HCEC 1CT (cell line): ENCODE measurements at places on chromosomes 16 and 17.

DNA sequence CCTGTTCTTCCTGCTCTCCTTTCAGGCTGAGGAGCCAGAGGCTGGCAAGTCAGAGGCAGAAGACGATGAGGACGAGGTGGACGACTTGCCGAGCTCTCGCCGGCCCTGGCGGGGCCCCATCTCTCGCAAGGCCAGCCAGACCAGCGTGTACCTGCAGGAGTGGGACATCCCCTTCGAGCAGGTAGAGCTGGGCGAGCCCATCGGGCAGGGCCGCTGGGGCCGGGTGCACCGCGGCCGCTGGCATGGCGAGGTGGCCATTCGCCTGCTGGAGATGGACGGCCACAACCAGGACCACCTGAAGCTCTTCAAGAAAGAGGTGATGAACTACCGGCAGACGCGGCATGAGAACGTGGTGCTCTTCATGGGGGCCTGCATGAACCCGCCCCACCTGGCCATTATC, 25.6 kb upstream of the LGALS9 start:
- DNase-seq: no peak

- no peak for DNase-seq
Measured at GRCh38 chr17:16378636-16379282, 2.1 kb upstream of the UBB start.

DNA sequence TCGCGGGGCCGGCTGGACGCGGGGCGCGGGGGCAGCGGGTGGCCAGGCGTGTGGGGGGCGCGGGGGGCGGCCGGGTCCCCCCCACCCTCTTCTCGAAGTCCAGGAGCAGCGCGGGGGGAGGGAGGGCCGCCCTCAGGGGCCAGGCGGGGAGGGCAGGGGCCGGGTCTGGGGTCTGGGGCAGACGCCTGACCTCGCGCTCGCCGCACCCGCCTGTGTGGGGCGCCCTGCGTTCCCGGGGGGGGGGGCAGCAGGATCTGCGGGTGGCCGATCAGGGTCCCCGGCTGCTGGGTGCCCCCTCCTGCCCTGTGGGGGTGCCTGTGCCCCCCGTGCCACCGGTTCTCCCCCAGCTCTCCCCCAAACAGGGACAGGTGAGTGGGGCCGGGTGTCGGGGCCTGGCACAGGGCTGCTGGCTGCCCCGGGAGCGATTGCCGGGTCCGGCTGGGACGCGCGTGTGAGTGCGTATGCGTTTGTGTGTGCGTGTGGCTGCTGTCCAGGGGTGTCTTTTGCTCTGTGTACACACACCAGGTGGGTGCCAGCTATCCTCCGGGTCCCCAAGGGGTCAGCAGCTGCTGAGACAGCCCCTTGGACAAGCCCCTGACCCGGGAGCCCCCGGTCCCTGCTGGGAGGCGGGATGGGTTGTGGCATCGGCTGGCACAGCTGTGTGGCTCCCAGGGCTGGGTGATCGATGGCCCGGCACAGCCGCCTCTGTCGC, 663 bp downstream of the PRR35 start:
- DNase-seq: no peak

DNA sequence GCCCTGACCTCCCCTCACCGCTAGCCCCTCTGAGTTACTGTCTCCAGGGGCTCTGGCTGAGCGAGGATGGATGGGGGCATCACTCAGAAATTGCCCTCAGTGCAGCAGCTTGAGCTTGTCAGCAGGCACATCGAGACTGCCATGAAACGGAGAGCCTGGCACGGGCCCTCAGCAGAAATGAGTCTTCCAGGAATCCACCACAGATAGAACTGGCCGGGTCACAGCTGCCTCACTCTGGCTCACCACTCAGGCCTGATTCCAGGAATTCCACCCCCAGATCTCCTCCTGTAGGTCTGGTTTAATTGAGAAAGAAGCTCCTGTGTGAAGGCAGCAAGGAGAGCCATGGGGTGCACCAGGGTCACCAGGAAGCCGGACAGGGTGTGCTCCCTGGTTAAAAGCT, 85.5 kb downstream of the GSG1L start:
- peak; percentile 9 for DNase-seq

DNA sequence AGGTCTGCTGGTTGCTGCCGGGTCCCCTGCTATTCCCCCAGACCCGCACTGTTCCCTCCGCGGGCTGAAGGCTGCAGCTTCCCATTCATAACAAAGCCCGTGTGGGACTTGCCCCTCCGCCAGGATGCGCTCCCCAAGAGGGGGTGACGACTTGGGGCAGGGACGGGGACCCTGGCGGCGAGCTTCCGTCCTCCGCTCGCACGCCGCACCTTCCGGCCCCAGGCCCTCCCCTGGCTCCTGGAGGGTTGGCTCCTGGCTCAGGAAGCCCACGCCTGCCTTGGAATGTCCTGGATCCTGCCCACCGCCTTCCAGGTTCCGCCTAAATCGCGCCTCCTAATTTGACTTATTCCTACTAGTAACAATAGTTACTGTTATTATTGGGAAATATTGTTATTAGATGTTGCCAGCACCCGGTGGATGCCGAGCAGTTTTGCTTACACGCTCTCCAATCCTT, 1.1 kb upstream of the TFAP4 start:
- peak; percentile 35 for DNase-seq

DNA sequence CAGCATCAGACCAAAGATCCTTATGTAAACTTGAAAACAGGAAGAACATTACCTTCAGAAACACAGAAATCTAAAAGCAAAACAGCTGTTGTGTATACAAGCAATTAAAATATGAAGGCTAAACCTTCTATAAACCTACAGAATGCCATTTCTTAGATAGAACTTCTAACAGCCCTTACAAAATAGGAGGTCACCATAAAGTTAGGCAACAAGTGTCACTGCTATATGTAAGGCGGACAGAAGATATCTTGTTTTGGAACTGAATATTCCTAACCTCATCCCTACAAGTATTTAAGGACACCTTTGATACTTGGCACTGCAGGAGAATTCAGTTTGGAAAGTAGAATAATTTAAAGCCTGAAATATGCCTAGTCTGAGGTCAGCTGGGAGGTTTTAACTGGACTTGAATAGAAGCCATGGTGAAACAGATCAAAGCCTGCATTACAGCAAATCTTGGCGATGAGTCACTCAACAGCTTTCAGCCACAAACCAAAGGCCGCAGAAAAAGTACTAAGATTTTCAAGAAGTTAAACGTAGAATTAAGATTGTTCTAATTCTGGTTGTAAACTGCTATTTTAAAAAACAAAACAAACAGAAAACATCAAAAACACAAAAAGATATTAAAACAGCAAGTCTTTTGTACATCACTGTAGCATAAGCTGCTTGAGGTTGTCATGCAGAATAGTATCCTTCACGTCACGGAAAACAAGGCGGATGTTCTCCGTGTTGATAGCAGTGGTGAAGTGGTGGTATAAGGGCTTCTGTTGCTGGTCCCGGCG, 42.7 kb downstream of the GNA13 start:
- DNase-seq: peak; percentile 83

GRCh38 chr16:77555791-77556190, 121.0 kb upstream of the ADAMTS18 start:
- DNase-seq: no peak

DNA sequence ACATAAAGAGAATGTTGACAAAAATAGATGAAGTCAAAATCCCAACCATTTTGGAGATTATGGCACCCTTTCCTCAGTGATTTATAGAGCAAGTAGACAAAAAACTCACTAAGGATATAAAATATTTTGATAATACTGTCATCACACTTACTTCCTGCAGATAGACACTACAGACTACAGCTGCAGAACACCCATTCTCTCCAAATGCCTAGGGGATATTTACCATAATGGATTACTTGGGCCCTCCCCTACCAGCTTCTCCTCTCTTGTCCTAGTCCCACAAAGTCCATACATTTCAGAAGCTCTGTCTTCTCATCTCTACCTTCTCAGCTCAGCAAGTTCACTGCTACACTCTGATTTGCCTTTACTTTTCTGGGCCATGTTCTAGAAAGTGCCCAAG, 37.2 kb upstream of the CCNF start:
- DNase-seq: no peak

- no peak for DNase-seq
Measured at GRCh38 chr16:9657641-9658040, 524.6 kb downstream of the GRIN2A start.

- peak; percentile 59 for DNase-seq
Measured at GRCh38 chr16:29729116-29729521, 16.7 kb downstream of the C16orf54 start.

- DNase-seq: peak; percentile 52
Measured at GRCh38 chr16:83533193-83533592, 274.6 kb upstream of the HSBP1 start.

- no peak for DNase-seq
Measured at GRCh38 chr17:7294614-7295153, at the start of gene YBX2. Gene YBX2, minus strand, starts transcription at chr17:7294639. Its CDS starts 139 bp downstream, at chr17:7294500.

DNA sequence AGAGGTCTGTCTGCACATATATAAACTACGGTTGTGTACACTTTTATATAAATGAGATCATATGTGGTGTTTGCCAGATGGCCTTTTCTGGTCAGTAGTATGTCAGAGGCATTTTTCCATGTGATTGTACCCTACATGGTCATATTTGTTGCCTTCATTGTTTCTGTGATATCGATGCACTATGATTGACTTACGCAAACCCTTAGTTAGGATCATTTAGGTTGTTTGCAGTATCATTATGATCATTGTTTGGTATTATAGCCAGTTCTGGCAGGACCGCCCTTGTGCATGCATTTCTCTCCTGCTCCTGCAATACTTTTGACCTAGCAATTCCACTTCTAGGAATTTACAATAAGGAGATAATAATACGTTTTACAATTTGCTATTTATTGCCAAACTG, 169.1 kb downstream of the MSI2 start:
- no peak for DNase-seq

GRCh38 chr17:8029121-8029520, 9.7 kb upstream of the ALOX15B start:
- no peak for DNase-seq

DNA sequence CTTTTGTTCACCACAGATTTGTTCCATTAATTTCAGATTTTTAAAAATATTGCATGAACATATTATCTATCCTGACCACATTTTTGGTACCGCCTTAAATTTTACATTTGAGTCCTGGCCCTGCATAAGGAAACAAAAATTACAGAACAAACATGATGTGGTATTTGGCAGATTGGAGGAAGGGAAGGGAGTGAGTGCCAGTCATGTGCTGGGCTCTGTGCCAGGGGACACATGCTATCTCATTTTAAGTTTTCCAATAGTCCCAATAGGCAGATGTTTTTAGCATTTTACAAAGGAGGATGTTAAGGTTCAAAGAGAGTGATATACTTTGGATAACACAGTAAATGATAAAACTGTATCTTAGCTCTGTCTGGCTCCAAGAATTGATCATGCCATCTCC, 185.1 kb downstream of the CDK5R1 start:
- DNase-seq: no peak

- DNase-seq: no peak
Measured at GRCh38 chr17:8393470-8394231, 4.0 kb downstream of the RNF222 start.

GRCh38 chr16:60792437-60792836, 1243.8 kb downstream of the CDH8 start:
- no peak for DNase-seq

DNA sequence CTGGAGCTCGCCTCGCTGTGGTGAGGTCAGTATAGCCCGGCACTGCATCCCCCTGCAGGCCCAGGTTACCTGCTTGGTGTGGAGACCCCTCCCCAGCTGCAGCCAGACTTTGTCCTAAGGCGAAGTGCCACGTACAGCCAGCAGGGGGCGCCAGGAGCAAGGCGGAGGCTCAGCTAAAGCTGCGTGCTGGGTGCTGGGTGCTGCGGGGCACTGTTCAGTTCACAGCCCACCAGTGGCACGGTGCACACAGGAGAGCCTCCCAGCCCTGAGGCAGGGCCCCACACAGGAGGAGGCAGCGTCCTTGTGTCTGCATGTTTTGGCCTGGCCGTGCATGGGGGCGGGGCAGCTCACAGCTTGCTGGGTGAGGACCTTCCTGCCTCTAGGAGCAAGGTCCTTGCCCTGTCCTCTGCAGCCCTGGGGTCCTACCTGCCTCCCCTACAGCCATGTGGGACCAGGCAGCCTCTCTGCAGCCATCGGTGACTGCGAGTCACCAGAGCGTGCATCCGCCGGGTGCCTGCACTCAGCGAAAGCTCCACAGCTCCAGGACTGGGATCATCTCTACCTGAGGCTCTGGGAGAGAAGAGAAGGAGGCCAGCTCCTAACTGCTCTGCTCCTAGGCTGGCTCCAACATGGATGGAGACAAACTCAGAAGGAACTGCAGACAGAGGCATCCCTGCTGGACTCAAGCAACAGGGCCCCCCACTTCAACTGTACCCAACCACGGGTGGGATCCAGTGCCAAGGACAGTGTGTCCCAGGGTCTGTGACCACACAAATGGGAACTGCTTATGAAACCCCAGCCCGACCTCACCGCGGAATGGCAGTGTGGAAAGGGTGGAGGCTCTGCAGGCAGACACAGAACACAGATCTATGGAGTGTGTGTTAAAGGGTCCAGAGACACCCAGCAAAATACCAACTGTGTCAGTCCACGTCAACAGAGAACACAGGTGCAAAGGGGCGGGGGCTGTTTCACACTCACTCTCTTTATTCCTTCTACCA, 19.0 kb downstream of the SLC7A5 start:
- DNase-seq: peak; percentile 4

DNA sequence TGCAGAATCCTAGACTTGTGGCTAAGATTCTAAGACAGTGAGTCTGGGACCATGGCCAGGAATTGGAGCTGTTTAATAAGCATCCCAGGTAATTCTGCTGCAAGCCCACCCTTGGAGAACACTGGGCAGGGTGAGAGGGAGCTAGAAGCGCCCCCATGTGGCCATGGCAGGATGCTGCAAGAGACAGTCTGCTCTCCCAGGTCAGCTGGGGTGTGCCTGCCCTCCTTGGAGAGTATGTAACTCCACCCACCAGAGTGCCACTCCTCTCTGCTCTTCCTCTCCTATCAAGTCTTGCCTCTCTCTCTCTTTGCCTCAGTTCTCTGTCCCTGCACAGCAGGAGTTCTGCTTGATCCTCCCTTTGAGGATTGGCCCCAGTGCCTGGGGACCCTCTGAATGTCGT, 14.9 kb downstream of the RCVRN start:
- DNase-seq: no peak

- DNase-seq: peak; percentile 42
Measured at GRCh38 chr17:58112970-58113631, 29.9 kb downstream of the DYNLL2 start.

GRCh38 chr16:19502395-19503131, 19.3 kb downstream of the GDE1 start:
- peak; percentile 65 for DNase-seq

DNA sequence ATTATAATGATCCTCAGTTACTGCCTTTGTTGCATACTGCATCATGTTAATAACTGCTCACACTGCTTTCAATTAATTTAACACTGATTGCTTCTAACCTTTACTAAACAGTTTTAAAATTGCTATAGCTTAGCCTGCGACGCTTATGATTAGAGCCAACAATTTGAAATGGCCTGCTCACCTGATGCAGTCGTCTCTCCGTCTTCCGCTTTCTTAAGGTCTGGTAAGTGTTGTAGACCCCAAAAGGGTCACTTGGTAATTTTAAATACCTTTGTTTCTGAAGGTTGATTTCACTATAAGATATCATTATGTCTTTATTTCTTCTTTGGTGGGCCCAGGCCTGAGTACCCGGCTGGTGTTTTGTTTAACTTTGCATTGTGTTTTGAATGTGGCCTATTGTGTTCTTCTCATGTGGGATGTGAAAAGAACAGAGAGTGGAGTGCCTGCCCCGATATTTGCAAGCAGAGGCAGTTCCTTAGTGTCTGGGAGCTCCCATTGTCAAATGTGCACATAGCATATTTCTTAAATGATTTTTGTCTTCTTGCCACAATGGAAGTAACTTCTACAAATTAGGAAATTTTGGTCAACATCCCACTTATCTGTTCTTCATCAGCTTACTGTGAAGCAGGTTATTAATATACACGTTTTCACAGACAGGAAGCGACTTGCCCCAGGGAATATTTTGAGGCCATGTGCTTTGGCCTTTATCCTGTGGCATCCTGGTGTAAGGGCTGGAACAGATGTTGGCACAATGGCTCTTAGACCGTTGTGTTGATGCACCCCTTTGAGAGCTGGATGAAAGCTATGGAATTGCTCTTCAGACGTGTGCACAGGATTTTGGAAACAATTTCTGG, 2.9 kb downstream of the PHKB start:
- DNase-seq: no peak
